ENCODE measurements at places on chromosomes 12 and 14.

DNA sequence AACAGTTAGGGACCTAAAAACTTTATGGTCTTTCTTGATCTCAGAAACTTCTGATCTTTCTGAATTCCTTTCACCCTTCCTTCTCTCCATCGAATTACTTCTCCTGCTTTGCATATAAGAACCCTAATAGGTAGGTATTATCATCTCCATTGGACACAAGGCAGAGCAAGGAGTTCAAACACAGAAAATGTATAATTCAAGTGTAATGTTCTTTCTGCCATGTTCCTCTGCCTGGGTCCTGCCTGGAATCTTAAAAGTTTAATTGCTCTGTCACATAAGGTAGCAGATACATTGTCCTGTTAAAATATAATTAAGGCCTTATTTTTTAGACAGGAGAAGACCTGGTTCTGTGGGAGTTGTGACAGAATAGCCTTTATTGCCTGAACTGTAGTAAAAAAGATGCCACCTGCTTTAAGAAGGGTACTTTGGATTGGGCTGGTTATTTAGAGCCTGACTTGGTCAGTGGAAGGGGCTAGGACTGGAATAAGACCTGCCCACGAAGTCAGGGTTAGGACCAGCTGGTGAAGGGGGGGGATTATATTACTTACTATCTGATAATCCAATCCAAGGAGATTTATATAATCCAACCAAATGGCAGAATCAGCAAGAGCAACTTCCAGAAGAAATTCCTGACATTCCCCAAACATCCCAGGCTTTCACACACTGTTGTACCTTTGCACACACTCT lies 10.4 kb downstream of the G2E3 start:
- DNase-seq: no peak

- no peak for DNase-seq
Observed at GRCh38 chr14:20332431-20332787, 670 bp downstream of the CCNB1IP1 start.

- no peak for DNase-seq
Observed at GRCh38 chr14:69624136-69624535, 12.7 kb downstream of the SUSD6 start.

GRCh38 chr12:114868995-114869834 lies 185.2 kb upstream of the TBX3 start:
- no peak for DNase-seq

DNA sequence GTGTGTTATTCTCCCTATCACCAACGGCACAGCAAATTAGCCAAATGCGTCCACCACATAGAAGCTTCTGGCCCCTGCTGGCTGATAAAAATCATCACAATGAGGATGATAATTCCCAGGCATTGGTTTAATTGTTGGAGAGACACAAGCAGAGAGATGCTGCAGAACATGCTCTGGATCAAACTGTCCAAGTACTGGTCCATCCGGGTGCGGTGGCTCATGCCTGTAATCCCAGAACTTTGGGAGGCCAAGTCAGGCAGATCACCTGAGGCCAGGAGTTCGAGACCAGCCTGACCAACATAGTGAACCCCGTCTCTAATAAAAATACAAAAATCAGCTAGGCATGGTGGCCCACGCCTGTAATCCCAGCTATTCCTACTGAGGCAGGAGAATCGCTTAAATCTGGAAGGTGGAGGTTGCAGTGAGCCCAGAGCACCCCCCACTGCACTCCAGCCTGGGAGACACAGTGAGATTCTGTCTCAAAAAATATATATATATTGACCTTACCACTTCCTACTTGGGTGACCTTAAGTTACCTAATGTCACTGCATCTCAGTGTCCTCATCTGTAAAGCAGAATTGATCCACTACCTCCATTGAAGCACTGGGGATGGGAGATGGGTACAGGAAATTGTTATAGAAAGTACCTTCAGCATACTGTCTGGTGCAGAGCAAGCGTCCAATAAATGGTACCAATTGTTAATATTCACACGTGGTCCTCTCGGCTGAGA lies 83.7 kb upstream of the EGLN3 start:
- no peak for DNase-seq

GRCh38 chr12:89162589-89163261 lies 189.6 kb downstream of the DUSP6 start:
- no peak for DNase-seq

GRCh38 chr12:94297876-94298505 lies 149.6 kb downstream of the PLXNC1 start:
- no peak for DNase-seq

DNA sequence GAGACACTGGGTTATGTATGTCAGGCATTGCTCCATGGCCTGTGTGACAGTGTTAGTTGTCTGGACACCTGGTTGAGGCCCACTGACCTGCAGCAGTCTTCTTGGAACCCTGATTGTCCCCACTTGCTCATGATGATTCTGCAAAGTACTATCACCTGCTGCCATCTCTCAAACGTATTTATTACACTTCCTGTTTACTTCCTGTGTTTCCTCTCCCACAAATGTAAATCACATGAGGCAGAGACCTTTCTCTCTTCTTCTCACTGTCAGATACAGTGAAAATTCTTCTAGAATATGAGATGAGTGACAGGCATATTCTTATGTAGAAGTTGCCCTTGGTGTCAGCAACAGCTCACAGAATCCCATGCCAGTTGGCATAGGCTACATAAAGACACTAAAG lies 186.9 kb upstream of the CNTN1 start:
- no peak for DNase-seq

- no peak for DNase-seq
Observed at GRCh38 chr14:31763041-31763440, 201.8 kb downstream of the NUBPL start.

GRCh38 chr12:80087486-80088213 lies 11.7 kb upstream of the OTOGL start:
- no peak for DNase-seq

GRCh38 chr14:77228056-77228455 lies 43.0 kb downstream of the NGB start:
- no peak for DNase-seq

DNA sequence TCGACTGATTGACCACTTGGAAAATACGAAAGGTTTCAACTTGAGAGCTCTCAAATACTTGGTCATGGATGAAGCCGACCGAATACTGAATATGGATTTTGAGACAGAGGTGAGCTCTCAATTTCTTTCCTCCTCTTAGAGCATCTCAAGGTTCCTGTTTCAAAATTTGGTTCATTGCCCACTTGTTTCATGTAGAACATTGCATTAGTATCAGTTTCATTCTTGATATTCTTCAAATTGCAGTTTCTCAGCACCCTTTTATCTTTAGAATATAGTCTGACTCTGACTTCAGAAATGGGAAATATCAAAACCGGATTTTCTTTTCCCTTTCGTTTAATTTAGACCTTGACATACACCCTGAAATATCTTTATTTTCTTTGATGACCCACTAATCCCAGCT lies 8.8 kb downstream of the DDX47 start:
- DNase-seq: no peak

DNA sequence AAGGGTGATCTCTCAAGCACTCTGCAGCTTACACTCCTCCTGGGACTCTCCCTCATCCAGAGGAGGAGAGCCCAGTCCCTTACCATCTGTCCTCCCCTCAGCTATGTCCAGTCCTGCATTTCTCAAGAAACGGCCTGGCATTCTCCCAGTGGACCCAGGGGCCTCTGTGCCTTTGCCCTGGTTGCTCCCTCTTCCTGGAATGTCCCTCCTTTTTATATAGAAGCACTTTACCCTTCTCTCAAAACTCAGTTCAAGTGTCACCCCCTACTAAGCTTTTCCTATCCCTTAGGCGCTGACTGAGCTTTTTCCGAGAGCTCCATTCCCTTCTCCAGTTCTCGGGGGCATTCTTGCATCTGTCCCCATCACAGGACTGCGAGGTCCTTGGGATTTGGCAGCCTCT lies 8.9 kb upstream of the GLRX5 start:
- no peak for DNase-seq

DNA sequence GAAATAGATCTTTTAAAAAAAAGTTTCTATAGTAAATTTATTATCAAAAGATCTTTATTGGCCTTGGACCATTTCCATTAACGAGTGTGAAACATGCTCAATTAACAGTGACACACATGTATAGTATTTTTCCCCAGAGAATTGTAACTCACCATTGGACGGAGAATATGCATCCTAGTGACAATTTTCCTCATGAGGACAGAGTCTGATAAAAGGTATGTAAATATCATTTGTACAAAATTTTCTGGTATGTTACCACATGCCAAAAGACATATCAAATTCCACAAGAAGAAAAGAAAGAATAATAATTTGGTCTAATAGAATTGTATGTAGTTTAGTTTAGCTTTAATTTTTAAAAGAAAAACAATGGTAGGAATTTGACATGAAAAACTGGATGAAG lies 1096.0 kb upstream of the FLRT2 start:
- DNase-seq: no peak

- DNase-seq: no peak
Observed at GRCh38 chr14:70339039-70339438, 20.4 kb downstream of the COX16 start.

- DNase-seq: no peak
Observed at GRCh38 chr14:51202914-51203665, 37.0 kb upstream of the TMX1 start.

GRCh38 chr12:20142956-20143355 lies 225.4 kb upstream of the PDE3A start:
- DNase-seq: no peak

DNA sequence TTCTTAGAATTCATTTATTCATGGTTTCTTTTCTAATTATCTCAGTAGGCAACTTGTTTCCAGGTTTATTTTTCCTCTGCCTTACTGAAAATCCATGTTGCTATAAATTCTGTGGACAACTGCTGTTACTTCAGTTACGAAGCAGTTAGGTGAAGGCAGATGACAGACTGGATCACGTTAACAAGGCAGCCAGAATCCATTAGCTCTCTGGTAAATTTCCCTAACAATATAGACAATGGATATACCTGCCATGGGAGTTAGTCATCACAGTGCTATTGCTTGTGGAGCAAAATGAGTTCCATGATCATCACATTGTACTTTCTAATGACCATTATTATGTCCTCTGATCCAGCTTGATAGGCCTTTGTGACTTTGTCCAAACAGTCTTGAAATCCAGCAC lies 291.5 kb downstream of the NELL2 start:
- DNase-seq: no peak
